ENCODE measurements at places on chromosomes 5 and 9.

- no peak for DNase-seq
Observed at GRCh38 chr5:122921826-122922225, 76.4 kb downstream of the SNX24 start.

DNA sequence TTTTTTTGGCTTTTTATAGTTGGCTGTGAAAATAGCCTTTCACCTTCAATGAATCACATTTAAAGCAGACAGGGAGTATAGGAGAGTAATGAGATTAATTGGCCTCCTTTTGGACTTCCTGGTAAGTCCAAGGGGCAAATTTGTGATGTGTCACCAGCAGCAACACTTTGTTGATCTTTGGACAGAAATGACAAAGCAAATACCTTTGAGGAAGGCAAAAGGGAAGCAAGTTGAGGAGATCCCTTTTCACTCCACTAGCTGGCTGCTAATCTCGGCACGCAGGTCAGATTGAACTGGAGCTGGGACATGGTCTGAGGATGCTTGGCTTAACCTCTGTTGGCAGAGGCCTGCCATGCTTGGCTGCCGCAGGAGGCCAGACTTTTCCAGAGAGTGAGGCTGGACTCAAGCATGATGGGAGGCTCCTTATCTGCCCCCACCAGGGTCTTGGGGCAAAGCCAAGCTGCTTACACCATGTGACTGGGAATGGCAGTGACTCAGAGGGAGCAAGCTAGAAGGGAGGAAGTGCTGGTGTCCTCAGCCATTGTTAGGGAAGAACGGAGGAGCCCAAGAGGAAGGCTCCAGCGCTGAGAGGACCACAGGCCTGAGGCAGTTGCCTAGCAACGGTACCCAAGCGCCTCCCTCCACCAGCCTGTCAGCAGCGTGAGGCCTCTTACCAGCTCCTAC lies 174.5 kb upstream of the MAP1B start:
- no peak for DNase-seq

DNA sequence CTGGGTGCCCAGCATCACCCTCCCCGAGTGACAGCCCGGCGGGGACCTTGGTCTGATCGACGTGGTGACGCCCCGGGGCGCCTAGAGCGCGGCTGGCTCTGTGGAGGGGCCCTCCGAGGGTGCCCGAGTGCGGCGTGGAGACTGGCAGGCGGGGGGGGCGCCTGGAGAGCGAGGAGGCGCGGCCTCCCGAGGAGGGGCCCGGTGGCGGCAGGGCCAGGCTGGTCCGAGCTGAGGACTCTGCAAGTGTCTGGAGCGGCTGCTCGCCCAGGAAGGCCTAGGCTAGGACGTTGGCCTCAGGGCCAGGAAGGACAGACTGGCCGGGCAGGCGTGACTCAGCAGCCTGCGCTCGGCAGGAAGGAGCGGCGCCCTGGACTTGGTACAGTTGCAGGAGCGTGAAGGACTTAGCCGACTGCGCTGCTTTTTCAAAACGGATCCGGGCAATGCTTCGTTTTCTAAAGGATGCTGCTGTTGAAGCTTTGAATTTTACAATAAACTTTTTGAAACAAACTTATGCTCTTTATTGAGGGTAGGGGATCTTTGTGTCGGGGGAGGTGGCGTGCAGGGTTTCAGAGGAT lies 1.3 kb downstream of the GADD45G start:
- DNase-seq: no peak

DNA sequence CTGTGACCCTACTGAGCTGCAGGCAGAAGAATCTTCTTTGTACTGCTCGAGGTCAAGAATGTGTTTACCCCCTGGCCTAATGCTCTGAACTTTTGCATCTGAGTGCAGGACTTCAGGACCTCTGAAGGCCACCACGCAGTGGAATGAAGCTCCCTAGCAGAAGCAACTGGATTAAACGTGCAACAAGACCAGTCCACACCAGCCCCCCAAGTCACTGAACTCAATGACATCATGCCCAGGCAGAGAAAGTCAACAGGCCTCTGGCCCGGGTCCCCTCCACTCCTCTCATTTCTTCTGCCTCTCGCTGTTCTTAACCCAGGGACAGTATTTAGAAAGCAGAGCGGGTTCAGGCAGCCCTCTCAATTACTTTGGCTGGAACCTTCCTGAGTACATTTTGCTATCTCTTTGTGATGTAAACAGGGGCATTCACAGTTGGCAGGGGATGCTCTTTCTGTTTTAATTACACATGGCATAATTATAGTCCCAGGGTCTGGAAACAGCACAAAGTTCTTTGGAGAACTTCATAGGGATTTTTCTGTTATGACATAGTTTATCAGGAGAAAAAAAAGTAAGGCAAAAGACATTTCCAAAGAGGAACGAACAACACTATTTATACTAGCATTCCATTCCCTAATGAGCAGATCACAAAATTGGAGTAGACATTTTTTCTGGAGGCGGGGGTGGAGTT lies 108.2 kb upstream of the SPATA31D4 start:
- no peak for DNase-seq

DNA sequence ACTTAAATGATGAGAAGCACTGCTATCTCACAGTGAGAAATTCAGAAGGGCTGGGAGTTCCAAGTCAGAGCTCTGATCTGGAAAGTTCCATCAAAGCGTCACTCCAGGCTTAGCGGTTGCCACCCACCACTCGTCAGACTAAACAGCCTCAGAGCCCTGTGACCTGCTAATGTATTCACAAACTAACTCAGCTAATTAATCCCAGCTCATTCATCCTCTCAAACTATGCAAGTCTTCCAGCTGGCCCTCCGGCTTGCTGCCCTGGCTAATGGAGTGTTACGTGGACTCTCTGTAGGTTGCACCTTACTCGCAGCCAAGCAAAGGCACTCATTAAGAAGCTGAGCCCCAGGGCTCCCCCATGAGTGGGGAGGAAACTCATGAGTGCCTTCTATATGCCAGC lies 82.2 kb upstream of the GABRP start:
- no peak for DNase-seq

DNA sequence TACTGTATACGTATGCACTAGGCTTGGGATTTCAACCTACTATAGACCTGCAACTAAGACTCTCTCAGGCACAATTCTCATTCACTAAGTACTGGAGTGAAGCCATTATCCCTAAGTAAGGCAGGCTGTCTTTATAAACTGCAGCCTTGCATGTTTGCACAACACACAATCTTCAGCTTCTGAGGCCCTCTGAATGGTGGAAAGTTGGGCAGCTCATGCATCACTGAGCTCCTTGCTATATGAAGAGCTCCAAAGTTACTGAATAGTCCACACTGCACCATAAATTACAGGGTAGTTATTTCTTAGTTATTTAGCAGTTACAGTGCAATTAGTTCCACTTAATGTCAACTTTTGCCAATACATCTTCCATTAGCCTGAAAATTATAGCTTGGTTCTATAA lies 384.6 kb downstream of the BRINP1 start:
- no peak for DNase-seq

DNA sequence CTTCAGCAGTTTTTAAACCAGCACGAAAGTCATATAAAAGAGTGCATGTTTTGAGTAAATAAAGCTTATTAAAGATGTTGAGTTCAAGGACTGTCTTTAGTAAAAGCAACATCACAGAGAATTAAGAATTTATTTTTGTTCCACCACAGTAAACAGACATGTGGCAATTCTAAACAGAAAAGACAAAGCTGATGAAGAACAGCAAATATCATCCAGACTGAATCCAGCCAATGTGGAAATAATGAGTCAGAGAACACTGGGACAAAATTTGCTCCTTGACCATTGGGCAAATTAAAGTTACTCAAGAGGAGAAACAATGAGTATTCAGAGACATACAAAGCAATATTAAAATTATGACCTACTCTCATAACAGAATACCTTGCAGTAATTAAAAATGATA lies 28.8 kb downstream of the OR2K2 start:
- DNase-seq: no peak

DNA sequence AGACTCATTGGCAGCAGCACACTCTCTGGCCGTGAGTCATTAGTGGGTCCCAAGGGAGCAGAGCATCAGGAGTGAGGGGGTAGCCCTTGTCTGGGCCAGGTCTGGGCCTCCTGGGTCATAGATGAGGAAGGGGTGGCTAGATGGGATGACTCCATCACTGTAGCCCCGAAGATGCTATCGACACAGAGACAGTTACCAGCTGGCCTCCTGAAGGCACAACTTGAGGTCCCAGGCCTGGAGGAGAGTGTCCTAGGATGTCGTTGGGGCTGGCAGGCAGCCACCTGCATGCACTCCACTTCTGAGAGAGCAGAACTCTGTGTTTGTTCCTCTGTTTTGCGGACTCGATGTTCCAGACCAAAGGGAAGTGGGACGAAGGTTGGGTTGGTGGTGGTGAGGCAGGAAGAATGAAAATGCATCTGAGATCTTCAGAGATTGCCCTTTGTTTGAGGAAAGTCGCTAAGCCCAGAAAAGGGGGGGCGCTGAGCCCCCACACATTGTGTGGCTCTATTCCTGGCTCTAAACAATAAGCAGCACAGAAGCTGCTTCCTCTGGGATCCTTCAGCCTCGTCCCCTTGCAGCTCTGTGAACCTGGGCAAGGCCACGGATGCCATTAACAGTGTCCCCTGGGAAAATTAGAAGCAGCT lies 4.7 kb downstream of the BTNL9 start:
- DNase-seq: no peak

DNA sequence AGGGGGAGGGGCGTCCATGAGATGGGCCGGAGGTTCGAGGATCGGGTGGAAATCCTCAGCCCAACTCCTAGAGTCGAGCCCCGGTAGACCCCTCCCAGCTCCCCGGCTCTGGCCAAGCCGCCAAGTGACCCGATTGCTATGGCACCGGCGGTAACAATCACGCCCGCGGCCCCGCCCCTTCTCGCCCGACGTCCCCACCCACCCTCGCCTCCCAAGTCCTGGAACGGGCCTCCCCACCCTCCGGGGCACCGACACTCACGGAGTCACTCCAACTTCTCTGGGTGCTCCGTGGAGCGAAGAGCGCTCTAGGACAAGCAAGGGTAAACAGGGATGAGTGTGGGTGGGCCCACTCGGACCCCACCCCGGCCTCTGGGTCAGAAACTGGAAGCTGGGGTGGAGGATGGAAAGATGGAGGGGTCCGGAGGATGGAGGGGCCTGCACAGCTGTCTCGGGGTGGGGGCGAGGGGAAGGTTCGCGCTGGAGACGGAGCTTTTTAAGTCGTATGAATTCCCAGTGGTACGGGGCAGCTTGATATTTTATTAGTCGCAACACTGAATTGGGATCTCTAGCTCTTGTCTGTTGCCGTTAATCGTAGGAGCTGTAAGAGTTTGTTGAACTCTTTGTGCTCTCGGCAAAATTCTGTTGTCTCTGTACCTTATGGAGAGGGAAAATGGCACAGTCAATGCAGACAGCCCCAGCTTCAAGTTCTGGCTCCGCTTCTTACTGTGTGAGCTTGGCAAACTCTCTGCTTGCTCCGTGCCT lies at the start of gene SPACA9:
Gene SPACA9 (plus strand): TSS at position 204 of the 762 bp plus-strand sequence. CDS start 5,050 bp downstream, outside the sequence.
- DNase-seq: no peak

DNA sequence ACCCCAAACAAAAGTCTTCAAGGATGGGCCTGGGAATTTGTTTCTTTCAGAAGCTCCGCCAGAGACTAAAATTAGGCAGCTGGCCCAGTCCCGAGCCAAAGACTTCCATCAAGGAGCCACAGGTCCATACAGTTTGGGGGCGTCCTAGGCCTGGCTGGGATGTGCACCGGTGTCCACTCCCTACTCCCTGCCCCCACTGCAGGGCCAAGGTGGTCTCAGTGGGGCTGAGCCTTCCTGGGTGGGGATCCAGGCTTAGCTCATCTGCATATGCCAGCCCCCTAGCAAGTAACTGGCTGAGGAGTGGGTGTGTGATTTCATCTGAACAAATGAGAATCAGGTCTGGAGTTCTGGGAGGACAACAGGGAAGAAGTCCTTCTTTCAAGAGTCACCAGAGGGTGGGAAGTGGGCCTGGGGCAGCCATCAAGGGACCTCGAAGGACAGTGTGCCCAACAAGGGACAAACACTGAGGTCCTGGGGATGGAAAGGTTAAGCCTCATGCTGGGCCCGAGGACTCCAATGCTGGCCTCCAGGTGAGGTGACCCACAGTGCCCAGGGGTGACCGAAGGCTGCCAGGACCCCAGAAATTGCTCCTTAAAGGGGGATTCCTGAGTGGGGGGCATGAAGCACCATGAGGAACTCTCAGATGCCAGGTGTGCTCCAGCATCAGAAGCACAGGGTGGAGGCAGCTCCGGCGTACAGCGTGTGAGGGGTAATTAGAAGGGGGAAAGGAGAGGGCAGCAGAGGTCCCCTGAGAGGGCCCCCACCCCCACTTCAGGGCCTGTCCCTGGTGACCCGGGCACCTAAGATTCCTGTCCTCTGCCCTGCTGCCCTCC lies 91.3 kb downstream of the ZNF354C start:
- no peak for DNase-seq

GRCh38 chr9:5562806-5563416 lies 52.6 kb downstream of the PDCD1LG2 start:
- DNase-seq: no peak

DNA sequence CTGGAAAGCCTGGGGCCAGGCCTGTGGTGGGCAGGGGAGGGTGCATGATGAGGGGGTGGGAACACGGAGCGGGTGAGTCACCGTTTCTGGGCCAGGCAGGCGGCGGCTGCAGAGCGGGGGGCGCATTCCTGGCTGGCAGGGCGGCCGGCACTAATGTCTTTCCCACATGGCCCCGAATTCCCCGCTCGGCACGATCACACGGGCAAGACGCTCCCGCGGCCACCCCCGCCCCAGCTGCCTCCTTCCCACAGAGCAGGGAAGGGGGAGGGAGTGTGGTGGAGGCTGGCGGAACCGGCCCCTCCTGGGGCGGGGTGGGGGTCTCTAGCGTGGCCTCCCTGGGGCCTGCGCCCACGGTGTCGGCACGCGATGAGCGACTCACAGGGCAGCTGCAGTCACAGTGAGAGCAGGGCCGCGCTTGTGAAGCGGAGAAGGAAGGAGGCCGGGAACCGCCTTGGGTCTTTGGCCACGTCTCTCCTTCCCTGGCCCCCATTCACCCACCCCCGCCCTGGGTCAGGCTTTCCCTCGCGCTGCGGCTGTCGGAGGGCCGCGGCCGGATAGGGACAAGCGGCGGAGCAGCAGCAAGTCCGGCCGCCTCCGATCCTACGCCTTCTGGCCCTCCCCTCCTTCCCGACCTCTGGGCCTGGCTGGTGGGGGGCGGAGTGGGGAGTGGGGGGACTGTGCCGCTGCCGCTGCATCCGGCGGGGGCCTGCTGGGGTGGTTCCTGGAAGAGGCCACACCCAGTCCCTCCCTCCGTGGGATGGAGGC lies 48.9 kb downstream of the CXXC5 start:
- no peak for DNase-seq

GRCh38 chr5:123398058-123398733 lies 25.0 kb downstream of the CEP120 start:
- DNase-seq: no peak

- no peak for DNase-seq
Observed at GRCh38 chr9:83133316-83133715, 70.4 kb upstream of the RASEF start.
